CD4-positive, alpha-beta T cell treated with Interleukin-17A for 1 hour (primary cell): ENCODE measurements at places on chromosomes 6 and 20.

DNA sequence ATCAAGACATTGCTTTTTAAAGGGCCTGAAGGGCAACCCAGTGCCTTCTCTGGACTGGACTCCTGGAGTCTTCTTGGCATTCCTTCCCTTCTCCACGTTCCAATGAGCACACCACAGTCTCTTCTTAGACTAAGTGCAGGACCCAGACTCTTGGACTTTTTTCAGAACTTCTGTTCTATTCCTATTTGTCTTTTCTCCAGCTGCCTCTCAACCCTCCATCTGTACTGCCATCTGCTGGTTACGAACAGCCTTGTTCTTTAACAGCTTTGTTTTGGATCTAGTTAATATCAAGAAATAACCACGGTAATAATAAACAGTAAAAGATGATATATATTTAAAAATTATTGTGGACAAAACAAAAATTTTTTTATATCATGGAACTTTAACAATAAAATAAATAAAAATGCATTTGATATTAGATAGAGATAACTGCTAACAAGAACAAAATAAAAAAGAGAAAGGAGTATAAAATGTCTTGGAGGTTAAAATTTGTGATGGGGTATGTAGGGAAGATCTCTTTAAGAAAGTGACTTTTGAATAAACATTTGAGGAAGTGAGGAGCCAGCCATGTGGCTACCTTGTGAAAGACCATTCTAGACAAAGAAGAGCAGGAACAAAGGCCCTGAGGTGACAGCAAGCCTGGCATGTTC is 105.1 kb upstream of the HCRTR2 start:
- DNase-seq = no peak

GRCh38 chr6:116443105-116443504 is 18.1 kb upstream of the CALHM6 start:
- DNase-seq = no peak

GRCh38 chr6:42278131-42278853 is 60.6 kb upstream of the MRPS10 start:
- DNase-seq = peak; percentile 27

- DNase-seq = peak; percentile 68
Measured at GRCh38 chr6:38671885-38672467, 31.0 kb downstream of the GLO1 start.

DNA sequence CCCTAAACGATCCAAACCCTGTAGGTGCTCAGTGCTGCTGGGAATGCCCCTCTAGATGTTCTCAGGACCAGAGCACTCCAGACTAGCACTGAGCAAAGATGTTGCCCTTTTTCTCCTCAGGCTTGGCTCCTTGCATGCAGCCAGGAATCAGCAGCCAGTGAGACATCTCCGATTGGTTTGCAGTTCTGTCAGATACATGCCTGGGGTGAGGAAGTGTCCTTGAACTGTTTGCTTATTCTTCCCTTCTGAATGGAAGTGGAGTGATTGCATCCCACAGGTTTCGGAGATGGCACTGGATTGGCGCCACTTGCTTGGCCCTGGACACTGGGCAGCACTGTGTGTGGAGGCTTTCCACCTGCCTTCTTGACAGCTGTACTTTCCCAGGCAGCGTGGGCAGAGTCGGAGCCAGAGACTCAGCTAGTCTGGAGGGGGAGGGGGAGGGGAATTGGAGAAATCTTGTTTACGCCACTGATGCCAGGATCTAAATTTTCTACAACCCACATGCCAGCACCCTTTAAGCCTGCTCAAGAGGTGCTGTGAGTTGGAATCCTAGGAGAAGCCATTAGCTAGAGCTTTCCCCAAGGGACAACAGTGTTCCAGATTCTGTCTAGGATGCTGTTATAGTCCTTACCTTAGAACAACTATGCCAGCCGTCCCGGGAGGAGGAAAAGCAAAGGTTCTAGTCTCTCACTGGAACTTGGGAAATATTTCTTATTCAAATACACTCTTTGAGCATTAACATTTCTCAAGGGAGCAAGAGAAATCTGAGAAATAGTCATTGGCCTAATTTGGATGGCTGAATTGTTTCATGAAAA is 49.2 kb upstream of the SASH1 start:
- no peak for DNase-seq

DNA sequence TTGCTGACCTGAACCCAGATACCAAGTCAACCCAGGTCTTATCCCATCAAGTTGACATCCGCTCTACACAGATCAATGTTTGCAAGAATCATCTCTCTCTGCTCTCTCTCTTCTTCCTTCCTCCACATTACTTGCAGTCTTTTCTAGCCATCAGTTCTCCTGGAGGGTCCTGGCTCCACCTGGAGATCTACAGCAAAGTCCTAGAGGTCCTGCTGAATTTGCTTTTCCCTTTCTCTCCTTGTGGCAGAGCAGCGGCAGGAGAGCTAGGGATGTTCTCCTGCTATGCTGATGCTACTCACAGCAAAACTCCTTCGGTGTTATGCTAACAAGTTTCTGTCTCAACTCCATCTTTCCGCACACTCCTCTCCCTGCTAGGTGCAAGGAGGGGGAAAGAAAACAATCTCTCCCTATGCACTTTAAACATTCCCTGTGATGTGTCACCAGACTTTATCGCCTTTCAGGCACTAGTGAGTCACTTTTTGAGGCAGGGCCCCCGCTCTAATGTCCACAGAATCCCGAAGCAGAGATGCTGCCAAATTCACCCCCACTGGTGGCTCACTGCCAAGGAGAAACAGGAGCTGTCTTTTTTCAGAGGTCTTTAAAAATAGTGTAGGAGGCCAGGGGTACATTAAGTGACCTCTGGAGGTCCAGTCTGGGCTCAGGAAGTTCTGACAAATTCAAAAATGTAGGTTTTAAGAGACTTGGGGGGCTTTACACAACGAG is 62.6 kb downstream of the FAM50B start:
- DNase-seq = no peak

- no peak for DNase-seq
Measured at GRCh38 chr6:15425947-15426346, 180.1 kb downstream of the JARID2 start.
